ENCODE measurements at places on chromosomes 5 and 9.

- H3K27me3 ChIP-seq: peaks cover 4% of the 10 kb centered on the region
- H3K4me1 ChIP-seq: no peaks in the 10 kb centered on the region
- H3K36me3 ChIP-seq: no peaks in the 10 kb centered on the region
These were observed 25.4 kb downstream of the ADAMTS16 start for GRCh38 chr5:5165541-5166002.

GRCh38 chr5:131384616-131385214 is 120.9 kb downstream of the CDC42SE2 start:
- peaks cover 79% of the 10 kb centered on the region for H3K36me3 ChIP-seq
- peak overlapping the region; percentile 99 for H3K27ac ChIP-seq
- peaks cover 96% of the 10 kb centered on the region for H3K4me1 ChIP-seq
- no peaks in the 10 kb centered on the region for H3K27me3 ChIP-seq
- peak overlapping the region; percentile 45 for H3K4me3 ChIP-seq
- peak; percentile 57 for DNase-seq

GRCh38 chr5:176490301-176490700 is 42.1 kb downstream of the FAF2 start:
- no peaks in the 10 kb centered on the region for H3K27me3 ChIP-seq
- peaks cover 88% of the 10 kb centered on the region for H3K36me3 ChIP-seq
- no peak for DNase-seq

GRCh38 chr5:935510-936084 is 42.9 kb downstream of the TRIP13 start:
- H3K27ac ChIP-seq: no peak overlapping the region
- H3K4me3 ChIP-seq: no peak overlapping the region
- peaks cover 12% of the 10 kb centered on the region for H3K27me3 ChIP-seq
- no peak for DNase-seq
- no peaks in the 10 kb centered on the region for H3K36me3 ChIP-seq

DNA sequence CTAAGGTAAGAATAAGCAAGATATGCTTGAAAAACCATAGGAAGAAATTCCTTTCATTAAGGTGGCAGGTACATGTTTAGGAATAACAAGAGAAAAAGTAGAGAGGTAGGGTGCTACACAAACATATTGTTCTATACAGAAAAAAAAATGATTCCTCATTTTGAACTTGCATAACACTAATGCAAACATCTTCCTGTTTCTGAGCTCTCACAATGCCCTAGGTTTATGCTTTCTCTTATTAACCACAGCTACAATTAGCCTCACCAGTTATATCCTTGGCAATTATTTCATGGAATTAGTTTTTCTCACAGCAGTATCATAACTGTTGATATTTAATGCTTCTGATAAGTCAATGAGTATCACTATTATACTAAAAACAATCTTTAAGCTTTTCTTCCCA is 20.7 kb downstream of the CEMIP2 start:
- H3K27ac ChIP-seq: peak overlapping the region; percentile 13
- H3K36me3 ChIP-seq: peaks cover 83% of the 10 kb centered on the region
- H3K4me1 ChIP-seq: peaks cover 51% of the 10 kb centered on the region
- DNase-seq: no peak
- H3K27me3 ChIP-seq: no peaks in the 10 kb centered on the region
- H3K4me3 ChIP-seq: no peak overlapping the region

GRCh38 chr9:136002215-136002614 is 41.0 kb upstream of the UBAC1 start:
- H3K27ac ChIP-seq: no peak overlapping the region
- no peaks in the 10 kb centered on the region for H3K4me1 ChIP-seq
- no peak overlapping the region for H3K4me3 ChIP-seq
- H3K27me3 ChIP-seq: no peaks in the 10 kb centered on the region
- DNase-seq: no peak

GRCh38 chr9:124852829-124853531 is at the start of gene WDR38:
Gene WDR38 (plus strand): TSS chr9:124853460. CDS start chr9:124853532, 72 bp downstream.
- H3K36me3 ChIP-seq: peaks cover 16% of the 10 kb centered on the region
- peak; percentile 88 for DNase-seq
- peak within 1 kb of the TSS; percentile 68 for H3K4me3 ChIP-seq
- peak within 1 kb of the TSS; percentile 77 for H3K27ac ChIP-seq

DNA sequence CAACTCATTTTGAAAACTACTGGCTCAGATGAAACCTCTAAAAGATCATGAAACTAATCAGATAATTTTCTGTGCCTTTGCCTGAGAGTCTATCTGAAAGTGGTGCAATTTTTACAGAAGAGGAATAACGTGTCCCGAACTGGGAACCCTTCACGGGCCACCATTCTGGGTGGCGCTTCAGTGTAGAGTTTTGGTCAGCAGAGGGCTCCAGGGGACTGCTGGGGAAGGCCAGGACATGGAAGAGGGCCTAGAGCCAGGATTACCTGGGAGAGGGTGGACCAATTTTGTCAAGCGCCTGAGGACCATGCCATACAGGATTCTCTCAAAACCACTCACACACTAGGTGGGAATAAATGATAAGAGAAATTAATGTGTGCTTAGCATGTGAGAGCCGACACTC is 49.7 kb upstream of the PLEKHG4B start:
- no peak overlapping the region for H3K27ac ChIP-seq
- DNase-seq: no peak
- peaks cover 56% of the 10 kb centered on the region for H3K27me3 ChIP-seq
- no peaks in the 10 kb centered on the region for H3K36me3 ChIP-seq
- H3K4me3 ChIP-seq: no peak overlapping the region

GRCh38 chr5:32445831-32446614 is 1.5 kb upstream of the ZFR start:
- H3K27me3 ChIP-seq: no peaks in the 10 kb centered on the region
- H3K4me1 ChIP-seq: peaks cover 33% of the 10 kb centered on the region
- DNase-seq: no peak
- H3K4me3 ChIP-seq: no peak overlapping the region
- H3K36me3 ChIP-seq: peaks cover 27% of the 10 kb centered on the region

GRCh38 chr5:139205124-139205523 is 7.0 kb upstream of the SIL1 start:
- no peak for DNase-seq
- H3K36me3 ChIP-seq: no peaks in the 10 kb centered on the region
- H3K27me3 ChIP-seq: no peaks in the 10 kb centered on the region
- peaks cover 5% of the 10 kb centered on the region for H3K4me1 ChIP-seq

- no peak overlapping the region for H3K27ac ChIP-seq
- no peaks in the 10 kb centered on the region for H3K36me3 ChIP-seq
- H3K4me1 ChIP-seq: no peaks in the 10 kb centered on the region
- DNase-seq: no peak
- no peaks in the 10 kb centered on the region for H3K27me3 ChIP-seq
- no peak overlapping the region for H3K4me3 ChIP-seq
These were observed 824.4 kb downstream of the MTRR start for GRCh38 chr5:8693341-8693844.

DNA sequence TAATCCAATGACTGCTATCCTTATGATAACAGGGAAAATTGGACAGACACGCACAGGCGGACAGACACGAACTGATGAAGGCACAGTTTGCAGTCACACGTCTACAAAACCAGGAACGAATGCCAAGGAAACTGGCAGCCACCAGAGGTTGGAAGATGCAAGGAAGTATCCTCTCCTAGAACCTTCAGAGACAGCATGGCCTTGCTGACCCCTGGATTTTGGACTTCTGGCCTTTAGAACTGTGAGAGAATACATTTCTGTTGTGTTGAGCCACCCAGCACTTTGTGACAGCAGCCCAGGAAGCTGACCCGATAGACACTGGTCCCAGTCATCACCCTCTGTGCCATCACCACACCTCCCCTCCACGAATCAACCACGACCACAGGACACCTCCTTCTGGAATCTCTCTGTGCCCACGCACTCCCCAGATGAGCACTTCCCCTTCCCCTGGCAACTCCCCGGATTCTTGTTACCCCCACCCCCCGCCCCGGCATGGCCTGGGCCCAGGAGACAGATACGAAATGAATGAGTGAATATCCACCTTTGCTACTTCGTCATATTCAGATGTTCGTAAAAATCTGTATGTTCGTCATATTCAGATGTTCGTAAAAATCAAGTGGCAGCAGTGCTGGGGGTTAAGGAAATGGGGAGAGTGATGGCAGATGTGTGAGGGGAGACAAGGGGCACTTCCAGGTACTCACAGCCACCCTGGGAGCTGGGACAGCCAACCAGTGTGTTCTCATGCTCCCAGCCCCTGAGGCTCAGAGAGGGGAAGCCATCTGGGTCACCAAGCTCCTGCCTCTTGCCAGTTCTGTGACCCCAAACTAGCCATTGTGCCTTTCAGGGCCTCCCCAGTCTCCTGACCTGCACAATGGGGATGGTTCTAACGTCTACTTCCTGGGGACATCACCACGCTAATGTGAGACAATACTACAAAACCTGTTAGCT is 18.5 kb downstream of the GBGT1 start:
- peaks cover 78% of the 10 kb centered on the region for H3K4me1 ChIP-seq
- H3K36me3 ChIP-seq: peaks cover 31% of the 10 kb centered on the region
- H3K27me3 ChIP-seq: no peaks in the 10 kb centered on the region
- H3K27ac ChIP-seq: peak overlapping the region; percentile 86
- H3K4me3 ChIP-seq: peak overlapping the region; percentile 61
- no peak for DNase-seq

DNA sequence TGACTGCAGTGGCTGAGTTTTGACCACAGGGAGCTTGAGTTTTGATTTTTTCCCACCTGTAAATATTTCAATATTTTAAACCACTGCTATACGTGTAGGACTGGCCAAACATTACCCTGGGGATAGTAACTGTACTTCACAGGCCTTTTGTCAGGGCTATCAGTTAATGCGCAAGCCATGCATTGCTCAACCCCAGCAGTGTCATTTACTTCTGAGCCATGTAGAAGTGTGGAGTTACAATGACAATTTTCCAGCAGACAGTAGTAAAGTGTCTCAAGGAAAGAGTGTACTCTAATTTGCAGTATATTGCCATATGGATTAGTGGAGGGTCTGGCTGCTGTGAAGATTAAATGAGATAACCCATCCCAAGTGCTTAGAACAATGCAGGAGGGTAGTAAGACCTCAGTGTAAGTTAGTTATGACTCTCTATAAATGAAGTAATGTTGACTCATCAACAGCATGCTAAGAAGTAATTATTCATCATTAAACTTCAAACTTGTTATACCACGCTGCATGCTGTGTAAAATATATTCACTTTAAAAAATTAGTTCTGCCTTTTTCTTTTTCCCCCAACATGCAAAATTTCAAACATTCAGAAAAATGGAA is 489.2 kb downstream of the KDM4C start:
- DNase-seq: no peak
- H3K4me1 ChIP-seq: peaks cover 5% of the 10 kb centered on the region
- H3K27ac ChIP-seq: no peak overlapping the region
- no peak overlapping the region for H3K4me3 ChIP-seq
- no peaks in the 10 kb centered on the region for H3K27me3 ChIP-seq

DNA sequence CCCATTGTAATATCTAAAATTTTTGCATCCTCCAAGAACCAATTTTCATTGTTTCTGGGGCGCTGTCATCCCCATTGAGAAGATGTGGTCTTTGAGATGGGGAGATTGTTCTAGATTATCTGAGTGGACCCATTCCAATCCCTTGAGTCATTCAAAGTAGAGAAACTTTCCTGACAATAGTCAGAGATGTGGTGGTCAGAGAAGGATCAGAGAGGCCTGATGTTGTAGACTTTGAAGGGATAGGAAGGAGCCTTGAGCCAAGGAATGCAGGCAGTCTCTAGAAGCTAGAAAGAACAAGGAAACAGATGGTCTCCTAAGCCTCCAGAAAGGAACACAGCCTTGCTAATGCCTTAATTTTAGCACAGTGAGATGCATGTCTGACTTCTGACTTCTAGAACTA is 80.4 kb downstream of the TEK start:
- DNase-seq: no peak
- H3K4me1 ChIP-seq: peaks cover 1% of the 10 kb centered on the region
- no peak overlapping the region for H3K27ac ChIP-seq

DNA sequence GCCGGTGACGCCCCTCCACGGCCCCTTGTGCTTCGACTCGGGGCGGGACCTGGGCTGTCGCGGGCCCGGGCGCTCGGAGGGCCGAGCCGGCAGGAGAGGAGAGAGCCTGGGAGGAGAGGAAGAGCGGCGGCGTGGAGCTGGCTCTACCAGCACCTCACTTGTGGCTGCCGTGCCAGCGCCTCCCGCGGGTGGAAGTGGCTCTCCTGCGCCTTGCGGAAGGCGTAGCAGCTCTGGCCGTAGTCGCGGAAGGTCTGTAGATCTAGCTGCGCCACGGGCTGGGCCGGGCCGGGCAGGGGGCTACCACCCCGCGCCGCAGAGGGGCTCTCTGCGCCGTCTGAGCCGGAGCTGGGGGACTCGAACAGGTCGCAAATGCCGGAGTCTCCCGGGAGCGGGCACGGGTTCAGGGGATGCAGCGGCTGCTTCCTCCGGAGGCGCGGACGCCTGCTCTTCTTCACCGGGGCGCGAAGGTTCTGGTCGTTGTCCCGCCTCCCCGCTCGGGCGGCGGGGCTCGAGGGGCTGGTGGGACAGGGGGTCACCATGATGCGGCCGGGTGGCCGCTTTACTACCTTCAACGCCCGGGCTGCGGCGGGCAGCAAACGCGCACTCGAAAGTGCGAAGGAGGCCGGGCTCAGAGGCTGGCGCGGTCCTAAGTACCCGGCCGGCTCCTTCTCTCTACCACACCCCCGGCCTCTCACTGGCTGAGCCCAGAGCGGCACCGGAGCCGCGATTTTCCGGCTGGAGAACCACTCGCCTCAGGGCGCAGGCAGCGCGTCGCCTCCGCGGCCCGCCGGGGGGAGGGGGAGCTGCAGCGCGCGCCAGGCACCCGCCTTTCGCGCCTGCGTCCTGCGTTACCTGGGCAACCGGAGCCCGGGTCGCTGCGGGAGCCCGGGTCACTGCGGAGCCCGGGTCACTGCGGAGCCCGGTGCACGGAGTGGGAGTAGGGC is at the start of gene CCNO:
Gene CCNO, minus strand, starts transcription at position 624 of the 944 bp plus-strand sequence. Its CDS starts 85 bp downstream, at position 539.
- H3K4me1 ChIP-seq: peaks cover 34% of the 10 kb centered on the region
- peaks cover 88% of the 10 kb centered on the region for H3K27me3 ChIP-seq

GRCh38 chr5:134118212-134118835 is 3.8 kb downstream of the TCF7 start:
- no peak for DNase-seq
- H3K27me3 ChIP-seq: no peaks in the 10 kb centered on the region
- peaks cover 86% of the 10 kb centered on the region for H3K4me1 ChIP-seq
- peak overlapping the region; percentile 75 for H3K4me3 ChIP-seq
- peak overlapping the region; percentile 92 for H3K27ac ChIP-seq
- H3K36me3 ChIP-seq: peaks cover 81% of the 10 kb centered on the region

- no peak for DNase-seq
- no peaks in the 10 kb centered on the region for H3K36me3 ChIP-seq
- H3K4me3 ChIP-seq: no peak overlapping the region
- peaks cover 11% of the 10 kb centered on the region for H3K4me1 ChIP-seq
- H3K27me3 ChIP-seq: peaks cover 84% of the 10 kb centered on the region
- no peak overlapping the region for H3K27ac ChIP-seq
These were observed 69.4 kb downstream of the LMX1B start for GRCh38 chr9:126682928-126683697.

GRCh38 chr5:22842574-22842973 is 10.6 kb downstream of the CDH12 start:
- H3K4me3 ChIP-seq: no peak overlapping the region
- no peaks in the 10 kb centered on the region for H3K36me3 ChIP-seq
- no peaks in the 10 kb centered on the region for H3K27me3 ChIP-seq
- DNase-seq: no peak
- H3K4me1 ChIP-seq: no peaks in the 10 kb centered on the region

DNA sequence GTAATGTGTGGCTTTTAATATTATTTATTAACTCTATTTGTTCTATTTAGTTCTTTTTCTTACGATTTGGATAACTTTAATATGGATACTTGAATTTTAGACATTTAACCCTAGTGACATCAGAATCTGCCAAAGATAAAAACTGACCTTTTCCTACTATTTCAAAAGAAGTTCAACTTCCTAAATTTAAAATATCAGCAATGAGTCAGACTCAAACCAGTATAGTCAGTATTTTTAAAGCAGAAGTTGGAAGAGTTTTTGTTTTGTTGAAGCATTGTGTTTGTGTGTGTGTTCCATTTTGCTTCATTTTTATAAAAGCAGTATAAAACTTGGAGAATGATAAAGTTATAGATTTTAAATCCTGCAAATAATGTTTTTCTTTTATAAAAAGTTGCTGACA is 251.8 kb upstream of the RASA1 start:
- no peak for DNase-seq
- peaks cover 13% of the 10 kb centered on the region for H3K4me1 ChIP-seq
- no peaks in the 10 kb centered on the region for H3K36me3 ChIP-seq
- no peak overlapping the region for H3K27ac ChIP-seq
- no peaks in the 10 kb centered on the region for H3K27me3 ChIP-seq

Data from activated T-cell treated with anti-CD3 and anti-CD28 coated beads, Interleukin-2, amount 50 U/mL, for 24 hours (primary cell).